ENCODE measurements at places on chromosomes 16 and 17. TPM values are rescaled to one million over a fixed set of nuclear protein-coding genes. Genes with fewer than 3 reads are reported as not detected.

DNA sequence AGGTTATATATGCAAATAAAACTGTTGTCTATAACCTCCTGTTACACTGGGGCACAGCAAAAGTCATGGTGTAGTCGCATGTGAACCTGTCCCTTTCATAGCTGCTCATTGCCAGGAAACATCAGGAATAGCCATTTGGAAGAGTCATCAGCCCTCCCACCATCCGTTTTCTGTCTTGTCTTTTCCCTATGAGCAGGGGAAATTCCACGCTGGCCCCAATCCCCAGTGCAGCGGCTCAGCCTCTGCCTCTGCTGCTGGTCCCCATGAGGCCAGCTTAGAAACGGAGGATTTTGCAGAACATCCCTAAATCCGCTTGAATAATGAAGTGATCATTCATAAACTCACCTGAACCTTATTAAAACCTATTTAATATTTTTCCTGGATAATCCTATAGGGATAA, 10.5 kb downstream of the MAPT start:
- no peak for DNase-seq

- DNase-seq, result peak; percentile 99
Measured at GRCh38 chr16:56657555-56658326, at the start of gene MT1F. MT1F (plus strand) TSS chr16:56657959; CDS start chr16:56658059, 100 bp downstream.

- DNase-seq, result no peak
Measured at GRCh38 chr16:54928411-54929089, 2.1 kb upstream of the IRX5 start.

DNA sequence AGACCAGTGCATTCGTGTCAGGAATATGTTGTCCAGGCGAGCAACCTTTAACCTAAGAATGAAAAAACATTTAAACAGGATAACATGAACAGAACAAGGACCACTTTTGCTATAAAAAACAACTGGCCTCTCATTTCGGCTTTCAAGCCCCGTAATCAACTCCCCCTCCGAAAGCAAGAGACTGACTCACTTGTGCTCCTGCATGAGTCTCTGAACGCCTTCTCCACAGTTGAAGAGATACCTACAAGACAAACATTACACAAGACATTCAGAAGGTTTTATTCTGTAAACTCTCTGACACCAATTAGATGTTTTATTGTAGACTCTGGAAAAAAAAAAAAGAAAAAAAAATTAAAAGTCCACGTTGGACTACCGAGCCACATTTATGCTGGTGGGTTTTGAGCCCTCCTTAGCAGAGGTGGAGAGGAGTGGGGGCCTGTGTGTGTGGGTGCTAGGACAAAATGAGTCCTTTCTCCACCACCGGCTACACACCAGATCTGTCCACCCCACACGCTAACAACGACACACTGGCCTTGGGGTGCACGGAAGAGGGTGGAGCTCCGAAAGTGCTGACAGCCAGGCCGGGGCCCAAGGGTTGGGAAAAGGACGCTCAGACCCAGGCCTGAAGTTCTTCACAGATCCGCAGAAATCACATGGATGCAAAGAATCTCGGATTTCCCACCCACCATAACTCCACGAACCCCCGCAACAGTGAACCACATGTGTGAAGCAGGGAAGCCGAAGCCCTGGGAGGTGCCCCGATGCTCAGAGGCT, 759 bp downstream of the ELAC2 start:
- DNase-seq, result no peak

The KRT33A gene
- total RNA-seq, result not detected

DNA sequence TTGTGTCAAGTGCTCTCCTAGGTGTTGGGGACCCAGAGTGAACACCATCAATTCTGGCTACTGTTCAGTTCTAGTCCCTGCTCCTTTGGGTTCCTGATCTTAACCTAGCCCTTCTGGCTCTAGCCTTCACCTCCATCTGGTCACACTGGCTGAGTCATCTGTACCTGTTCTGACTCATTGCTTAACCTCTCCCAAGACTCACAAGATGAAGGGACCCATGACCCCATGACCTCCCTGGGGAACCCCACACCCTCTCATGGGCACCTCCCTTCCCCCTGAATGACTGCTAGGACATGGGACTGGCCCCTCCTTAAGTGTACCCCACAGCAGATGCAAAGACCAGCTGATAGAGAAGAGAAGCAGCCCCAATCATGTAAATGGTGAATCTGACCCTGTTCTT, 345.8 kb upstream of the CDH5 start:
- no peak for DNase-seq

DNA sequence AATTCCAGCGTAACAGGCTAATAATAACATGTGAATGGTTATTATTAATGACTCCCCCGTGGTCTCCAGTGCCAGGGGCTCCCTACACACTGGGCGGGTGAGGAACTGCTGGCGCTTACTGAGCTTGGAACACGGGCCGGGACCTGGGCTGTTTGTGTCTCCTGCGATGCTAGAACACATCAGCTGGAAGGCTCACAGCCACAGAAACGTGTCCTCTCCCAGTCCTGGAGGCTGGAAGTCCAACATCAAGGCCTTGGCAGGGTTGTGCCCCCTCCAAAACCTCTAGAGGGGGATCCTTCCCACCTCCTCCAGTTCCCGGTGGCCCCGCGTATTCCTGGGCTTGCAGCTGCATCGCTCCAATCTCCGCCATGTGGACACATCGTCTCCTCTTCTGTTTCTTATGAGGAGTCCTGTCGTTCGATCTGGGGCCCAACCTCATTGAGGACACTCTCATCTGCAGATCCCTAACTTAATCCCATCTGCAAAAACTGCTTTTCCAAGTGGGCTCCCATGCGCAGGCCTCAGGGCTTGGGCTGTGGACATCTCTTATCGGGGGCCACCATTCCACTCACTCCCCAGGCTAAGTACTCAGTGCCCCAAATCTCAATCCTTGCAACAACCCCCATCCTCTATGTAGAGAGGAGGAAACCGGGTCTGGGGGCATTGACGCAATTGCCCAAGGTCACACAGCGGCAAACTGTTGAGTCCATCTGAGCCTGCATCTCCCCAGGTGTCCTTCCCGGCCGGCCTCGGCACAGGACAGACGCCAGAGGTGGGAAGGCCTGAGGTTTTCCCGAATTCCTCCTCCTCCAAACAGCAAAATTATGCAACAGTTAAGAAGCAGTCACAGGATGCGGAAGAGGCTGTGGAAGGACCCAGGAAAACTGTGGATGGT, 193.9 kb downstream of the IRF8 start:
- DNase-seq, result peak; percentile 35

DNA sequence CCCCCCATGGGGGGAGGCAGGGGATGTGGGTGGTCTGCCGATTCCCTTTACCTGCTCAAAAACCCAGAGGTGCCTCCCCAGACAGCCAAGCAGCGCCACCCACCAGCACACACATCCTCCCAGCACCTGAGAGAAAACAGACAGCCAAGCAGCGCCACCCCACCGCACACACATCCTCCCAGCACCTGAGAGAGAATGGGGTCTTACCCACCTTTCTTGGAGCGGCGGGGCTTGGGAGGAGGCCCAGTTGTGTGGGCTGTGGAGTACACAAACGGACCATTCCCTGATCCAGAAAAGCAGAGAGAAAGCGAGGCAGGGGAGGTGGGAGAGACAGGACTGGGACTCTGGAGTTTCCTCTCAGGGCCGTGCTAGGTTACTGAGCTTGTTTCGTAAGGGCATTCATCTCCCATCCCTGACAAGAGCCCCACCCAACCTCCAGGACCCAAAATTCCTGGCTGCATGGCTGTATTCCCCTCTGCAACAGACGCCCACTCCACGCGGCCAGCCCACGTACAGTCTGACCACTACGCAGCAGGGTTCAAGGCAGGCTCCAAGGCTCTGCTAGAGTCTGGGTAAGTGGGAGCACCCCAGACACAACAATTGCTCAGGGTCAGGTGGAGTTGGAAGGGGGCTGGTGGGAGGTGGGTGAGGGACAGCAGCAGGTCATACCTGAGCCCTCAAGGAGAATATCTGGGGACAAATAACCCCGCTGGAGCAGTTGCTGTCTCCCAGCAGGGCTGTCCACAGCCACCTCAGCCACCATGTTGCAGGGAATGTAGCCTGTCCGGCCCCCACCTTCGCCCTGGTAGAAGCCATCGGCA, 22.3 kb downstream of the TSPOAP1 start:
- DNase-seq, result no peak

DNA sequence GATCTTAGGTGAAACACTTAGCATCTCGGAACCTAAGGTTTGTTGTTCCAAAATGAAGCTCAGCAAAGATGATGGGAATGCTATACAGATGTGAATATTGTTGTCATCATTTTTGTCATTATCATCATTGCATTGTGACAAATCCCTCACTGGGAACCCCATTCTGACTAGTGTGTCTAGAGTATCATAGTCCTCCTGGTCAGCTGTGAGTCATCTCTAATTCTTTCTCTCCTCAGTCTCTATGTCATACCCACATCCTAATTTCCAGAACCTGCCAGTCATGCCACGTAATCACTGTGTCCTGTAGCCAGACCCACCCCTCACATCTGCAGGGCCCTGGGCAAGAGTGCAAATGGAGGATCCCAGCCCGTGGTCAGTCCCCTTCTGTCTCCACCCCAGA, 60.5 kb upstream of the CLEC3A start:
- no peak for DNase-seq

- no peak for DNase-seq
Measured at GRCh38 chr17:77606865-77607210, 351.7 kb upstream of the TNRC6C start.

- no peak for DNase-seq
Measured at GRCh38 chr17:74858672-74859458, 820 bp downstream of the GRIN2C start.

The SSTR5 gene
- total RNA-seq, result not detected

DNA sequence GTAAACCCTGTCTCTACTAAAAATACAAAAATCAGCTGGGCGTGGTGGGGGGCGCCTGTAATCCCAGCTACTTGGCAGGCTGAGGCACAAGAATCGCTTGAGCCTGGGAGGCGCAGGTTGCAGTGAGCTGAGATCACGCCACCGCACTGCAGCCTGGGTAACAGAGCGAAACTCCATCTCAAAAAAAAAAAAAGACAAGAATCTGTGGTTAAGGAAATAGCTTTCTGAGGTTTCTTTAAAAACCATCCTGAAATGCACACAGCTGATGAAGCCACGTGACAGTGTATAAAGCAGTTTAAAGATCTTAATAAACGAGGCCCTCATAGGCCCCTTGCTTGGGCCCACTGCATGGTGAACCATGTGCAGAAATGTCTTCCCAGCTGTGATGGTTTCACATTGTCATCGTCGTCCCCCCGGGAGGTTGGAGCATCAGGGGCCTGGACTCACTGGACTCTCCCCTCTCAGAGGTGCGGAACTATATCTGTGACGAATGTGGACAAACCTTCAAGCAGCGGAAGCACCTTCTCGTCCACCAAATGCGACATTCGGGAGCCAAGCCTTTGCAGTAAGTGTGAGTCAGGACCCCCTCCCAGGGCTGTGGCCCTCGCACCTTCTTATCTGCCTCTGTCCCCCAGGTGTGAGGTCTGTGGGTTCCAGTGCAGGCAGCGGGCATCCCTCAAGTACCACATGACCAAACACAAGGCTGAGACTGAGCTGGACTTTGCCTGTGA, 16.2 kb downstream of the ZNF276 start:
- no peak for DNase-seq

GRCh38 chr16:56919099-56919800, 12.7 kb upstream of the HERPUD1 start:
- DNase-seq, result no peak

- DNase-seq, result no peak
Measured at GRCh38 chr17:70810609-70811008, 641.3 kb downstream of the KCNJ2 start.

DNA sequence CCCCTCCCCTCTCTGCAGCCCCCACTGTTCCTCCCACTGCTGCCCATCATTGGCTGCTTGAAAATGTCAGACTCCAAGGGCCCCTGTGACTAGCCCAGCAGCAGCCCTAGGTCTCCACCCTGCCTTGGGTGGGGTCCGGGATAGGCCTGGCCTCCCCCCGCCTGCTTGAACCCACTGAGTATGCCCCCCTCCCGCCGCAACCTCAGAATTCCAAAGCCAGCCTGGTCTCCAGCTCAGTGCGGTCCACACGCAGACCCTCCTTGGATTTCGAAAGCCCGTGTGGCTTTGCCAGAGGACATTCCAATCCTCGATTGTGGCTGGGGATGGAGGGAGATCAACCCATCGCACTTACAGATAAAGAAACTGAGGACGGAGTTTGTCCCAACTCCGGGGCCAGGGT, 6.4 kb downstream of the DPEP1 start:
- no peak for DNase-seq

GRCh38 chr17:17726458-17727060, 45.3 kb downstream of the RAI1 start:
- DNase-seq, result no peak

The RSKR gene
- total RNA-seq, result 13.5 TPM

The KRTAP2-1 gene
- not detected for total RNA-seq

The CRHR1 gene
- total RNA-seq, result not detected

The PRMT7 gene
- 36.6 TPM for total RNA-seq

DNA sequence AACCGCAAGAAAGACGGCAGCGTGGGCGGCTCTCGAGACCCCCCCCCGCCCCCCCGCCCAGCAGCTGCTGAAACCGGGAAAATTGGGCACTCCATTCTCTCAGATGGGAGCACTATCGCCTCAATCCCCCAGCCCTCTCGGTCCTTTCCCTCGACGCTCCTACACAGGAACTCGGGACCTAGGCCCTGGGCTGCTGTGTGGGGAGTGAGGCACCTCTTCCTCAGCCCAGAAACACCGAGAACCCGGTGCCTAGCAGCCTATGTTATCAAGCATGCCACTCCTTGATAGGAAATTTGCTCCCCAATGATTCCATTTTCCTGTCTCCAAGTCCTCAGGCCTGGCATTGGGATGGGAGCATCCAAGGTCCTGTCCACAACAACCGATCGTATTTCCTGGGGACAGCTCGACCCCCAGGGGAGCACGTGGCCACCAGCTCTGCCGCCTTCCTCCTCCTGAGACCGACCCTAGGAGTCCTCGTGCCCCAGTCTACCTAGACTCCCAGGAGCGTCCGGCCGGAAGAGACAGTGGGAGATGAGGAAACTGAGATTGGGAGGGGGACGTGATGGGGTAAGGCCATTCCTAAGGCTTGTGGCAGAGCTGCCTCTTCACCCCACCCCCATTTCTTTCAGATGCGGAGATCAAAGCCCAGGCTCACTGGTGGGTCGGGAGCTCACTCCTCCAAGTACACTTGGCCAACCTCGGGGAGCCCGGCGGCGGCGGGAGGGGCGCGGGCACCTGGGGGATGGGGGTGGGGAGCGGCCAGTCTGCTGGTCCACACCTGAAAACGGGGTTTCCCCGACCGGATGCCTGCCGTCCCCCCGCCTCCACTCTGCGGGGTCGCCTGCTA, 17.5 kb upstream of the CBX8 start:
- DNase-seq, result no peak

- no peak for DNase-seq
Measured at GRCh38 chr17:36850790-36851189, 86.5 kb upstream of the LHX1 start.

- no peak for DNase-seq
Measured at GRCh38 chr16:84367750-84368307, 509 bp upstream of the ATP2C2 start.

The GNG13 gene
- not detected for total RNA-seq

GRCh38 chr16:78106686-78107085, 7.2 kb downstream of the WWOX start:
- no peak for DNase-seq

The CFAP52 gene
- not detected for total RNA-seq

- DNase-seq, result no peak
Measured at GRCh38 chr17:43356999-43357398, 41.8 kb upstream of the ARL4D start.

The TM4SF5 gene
- 171 TPM for total RNA-seq
